ENCODE measurements at places on chromosomes 1 and 21.

DNA sequence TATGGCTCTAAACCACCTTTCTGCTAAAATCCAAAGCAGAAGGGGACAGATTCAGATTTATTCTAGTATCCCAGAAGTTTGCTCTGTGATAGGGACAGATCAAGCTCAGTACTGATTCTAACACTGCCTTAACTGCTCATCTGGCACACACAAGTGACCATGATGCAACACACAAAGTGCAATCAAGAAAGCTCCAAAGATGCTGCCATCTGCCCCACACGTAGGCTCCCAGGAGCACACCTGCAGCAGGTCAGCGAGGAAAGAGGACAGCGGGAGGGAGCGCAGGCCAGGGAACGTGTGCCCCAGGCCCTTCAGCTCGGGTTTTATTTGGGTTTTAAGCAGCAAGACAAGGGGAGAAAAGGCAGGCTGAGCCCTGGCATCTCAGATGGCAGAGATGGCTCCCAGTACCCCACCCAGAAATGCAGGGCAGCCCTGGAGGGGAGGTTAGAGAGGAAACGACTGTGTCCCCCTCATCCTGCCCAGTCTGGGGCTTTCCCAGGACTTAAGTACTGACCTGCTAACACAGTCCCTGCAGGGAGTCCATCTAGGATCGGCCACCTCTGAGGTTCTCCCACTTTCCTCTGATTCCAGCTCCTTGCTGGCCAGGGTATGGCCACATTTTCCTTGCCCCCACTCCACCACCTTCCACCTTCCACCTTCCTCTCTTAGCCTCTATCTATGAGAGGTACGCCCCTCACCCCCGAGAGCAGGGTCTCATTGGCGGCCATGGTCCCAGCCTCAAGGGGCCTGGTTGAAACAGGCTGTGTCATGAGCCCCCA, 1.2 kb downstream of the TRIM11 start:
- DNase-seq: no peak

- no peak for DNase-seq
These were observed 15.0 kb downstream of the EPRS1 start for GRCh38 chr1:220031287-220031686.

GRCh38 chr1:22489823-22490222, 38.2 kb downstream of the ZBTB40 start:
- no peak for DNase-seq

DNA sequence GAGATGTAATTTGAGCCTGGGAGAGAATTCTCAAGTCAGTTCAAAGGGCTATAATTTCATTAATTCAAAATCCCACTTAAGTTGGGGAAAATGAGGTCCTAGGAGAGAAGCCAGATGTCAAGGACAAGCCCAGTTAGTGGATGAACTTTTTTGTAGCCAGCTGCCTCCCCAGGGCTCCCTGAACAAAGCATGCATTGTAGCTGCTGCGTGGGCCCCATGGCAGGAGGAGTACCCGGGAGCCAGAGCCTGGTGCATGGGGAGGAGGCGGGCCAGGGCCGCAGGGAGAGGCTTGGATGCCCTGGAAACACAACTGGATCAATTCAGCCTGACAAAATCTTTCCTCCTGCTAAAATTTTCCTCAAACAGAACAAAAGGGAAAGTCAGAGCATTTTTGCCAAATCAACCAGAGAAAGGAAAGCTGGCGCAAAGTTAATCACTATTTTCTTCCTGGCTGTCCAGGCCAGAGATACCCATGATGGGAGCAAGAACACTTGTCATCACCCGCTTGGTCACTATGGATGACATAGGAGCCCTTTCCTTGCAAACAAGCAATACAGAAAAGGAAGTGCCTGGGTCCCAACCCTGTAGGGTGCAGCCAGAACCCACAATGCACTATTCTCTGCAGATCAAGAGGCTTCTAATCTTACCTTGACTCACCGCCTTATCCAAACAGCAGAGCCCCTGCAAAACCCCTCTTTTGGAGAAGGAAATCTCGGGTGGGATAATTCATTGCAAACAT, 248.1 kb upstream of the RAB4A start:
- DNase-seq: no peak

DNA sequence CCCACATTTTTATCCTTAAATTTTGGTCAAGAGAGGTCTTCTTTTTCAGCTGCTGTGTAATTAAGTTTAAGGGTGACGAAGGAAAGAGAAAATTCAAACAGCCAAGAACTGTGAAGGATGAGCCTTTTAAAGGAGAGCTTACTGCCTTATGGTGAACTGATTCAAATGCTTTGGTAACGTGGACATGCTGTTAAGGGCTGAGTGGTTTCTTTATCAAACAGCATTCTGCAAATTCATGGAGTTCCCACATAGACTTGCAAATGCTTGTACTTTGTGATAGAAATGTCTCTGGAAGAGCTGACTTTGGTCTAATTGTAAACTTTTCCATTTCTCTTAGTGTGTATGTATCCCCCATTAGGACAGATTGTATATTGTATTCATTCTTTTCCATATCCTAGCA, 93.8 kb downstream of the CHD1L start:
- DNase-seq: no peak

GRCh38 chr1:33195556-33195955, 13.7 kb upstream of the TRIM62 start:
- no peak for DNase-seq

DNA sequence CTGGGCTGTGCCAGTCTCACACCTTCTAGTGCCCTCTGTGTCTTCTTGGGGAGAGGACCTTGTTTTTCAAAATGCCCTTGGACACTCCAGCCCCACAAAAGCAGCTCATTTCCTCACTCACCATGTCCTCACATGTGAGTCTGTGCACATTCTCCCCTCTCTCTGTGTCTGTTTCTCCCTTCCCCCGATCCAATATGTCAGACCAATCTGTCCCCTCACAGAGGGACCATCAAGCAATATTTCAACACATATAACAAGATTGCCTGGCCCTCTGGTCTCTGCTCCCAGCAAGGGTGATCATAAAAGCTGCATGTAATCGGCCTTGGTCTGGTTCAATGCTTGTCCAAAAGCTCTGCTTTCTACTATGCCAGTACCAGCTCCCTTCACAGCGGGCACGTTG, 261.2 kb downstream of the MATN1 start:
- no peak for DNase-seq

GRCh38 chr1:26417111-26417759, 6.6 kb downstream of the LIN28A start:
- peak; percentile 92 for DNase-seq

DNA sequence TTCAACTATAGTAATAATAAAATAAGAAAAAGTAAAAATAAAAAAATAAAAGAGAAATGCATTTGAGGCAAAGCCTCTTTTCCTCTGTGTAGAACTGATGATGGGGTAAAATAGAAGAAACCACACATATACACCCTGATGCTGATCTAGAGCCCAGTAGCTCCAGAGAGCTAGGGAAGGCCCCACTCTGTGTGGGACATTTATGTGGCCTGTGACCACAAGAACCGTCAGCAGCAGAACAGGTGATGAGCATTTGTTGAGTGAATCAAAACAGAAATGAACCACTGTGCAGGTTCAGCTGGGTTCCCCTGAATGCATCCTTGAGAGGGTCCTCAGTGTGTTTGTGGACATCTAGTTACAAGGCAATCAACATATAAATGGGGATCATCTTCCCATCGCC, 221.8 kb upstream of the HOOK1 start:
- DNase-seq: no peak

DNA sequence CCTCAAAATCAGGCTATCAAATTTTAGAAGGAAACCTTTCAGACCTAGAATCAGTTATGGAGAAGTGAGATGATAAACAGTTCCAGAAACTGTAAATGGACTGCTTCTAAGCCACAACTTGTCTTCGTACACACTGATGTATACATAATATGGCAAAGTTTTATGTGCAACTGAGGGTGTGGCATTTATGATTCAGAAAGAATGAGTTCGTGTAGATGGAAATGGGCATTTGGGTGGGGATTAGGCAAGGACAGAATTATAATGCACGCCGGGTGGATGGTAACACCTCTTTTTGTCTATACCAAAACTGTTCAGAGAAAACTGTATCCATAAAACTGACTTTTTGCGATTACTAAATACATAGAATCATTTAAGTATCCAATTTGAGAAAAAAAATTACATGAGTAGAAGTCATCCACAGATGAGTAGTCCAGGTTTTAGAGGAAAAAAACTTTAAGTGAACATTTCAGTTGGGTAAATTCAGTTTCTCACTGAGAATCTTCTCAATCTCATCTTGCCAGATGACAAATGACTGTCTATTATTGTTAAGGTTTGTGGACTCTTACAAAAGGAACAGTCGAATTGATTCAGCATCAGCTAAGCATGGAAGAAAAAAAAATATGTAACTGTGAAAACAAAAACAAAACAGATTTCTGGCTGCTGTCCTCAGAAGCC, 22.5 kb downstream of the ERRFI1 start:
- DNase-seq: no peak

DNA sequence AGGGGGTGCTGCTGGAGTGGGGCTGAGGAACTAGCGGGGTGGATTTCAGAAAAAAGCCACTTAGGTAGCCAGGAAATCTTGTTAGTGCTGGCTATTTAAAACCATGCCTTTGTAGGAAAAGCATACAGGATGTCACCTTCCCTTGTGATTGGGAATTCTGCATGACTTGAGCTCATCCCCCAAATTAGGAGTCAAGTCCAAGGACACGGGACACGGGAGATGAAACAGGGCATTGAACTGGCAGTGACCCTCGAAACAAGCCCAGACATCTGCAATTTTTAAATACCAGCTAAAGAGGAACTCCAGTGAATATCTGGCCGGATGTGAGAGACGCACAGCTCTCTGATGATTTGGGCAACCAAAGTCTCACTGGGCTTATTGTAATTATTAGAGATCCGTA, 32.8 kb downstream of the C2CD2 start:
- no peak for DNase-seq

GRCh38 chr1:228842094-228842775, 107.0 kb downstream of the RHOU start:
- no peak for DNase-seq

DNA sequence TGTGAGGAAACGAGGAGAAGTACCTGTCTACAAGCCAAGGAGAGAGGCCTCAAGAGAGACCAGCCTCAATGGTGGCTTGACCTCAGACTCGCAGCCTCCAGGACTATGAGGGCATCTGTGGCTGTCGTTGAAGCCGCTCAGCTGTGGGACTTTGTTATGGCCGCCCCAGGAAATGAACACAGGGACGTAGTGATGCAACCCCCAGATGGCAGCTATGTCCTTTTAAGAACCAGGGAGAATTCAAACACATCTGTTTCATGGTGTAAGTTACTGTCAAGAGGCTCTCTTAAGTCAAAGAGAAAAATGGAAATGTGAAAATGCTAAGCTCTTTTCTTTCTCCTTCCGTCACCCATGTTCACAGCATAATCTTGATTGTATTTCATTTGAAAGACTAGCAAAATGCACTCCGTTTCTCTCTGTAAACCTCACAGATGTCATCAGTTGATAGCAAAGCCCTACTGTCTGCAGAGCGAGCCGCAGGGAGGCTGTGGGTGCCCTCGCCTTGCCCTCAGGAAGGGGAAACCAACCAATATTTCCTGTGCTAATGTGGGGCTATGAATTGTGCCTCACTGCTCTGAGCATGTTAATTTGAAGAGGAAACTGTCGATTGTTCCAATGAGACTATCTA, 21.3 kb downstream of the UBASH3A start:
- peak; percentile 64 for DNase-seq

- DNase-seq: no peak
These were observed 3.7 kb downstream of the SCMH1 start for GRCh38 chr1:41238311-41238988.

DNA sequence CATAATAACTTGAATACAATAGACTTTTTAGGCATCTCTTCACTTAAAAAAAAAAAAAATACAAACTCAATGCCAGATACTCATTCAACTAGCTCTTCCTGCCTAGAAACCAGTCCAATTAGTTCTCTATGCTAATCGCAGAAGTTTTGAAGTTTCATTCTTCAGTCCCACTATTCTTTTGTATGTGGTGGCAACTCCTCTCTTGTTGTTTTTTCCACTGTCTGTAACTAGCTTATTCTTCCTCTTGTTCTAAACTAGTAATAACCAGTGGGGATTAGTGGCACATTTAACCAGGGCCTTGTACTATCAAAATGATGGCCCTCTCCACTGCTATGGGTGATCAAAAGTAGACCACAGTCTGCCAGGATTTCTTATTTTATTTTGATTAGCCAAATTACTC, 52.5 kb downstream of the SELENOF start:
- DNase-seq: no peak

Measured in activated CD4-positive, alpha-beta T cell treated with anti-CD3 and anti-CD28 coated beads, Interleukin-2, amount 50 U/mL, for 48 hours (primary cell).